ENCODE measurements at places on chromosomes 4 and X.

GRCh38 chrX:40213092-40213491 is 115.3 kb upstream of the BCOR start:
- DNase-seq = no peak

- peak; percentile 70 for DNase-seq
Observed at GRCh38 chr4:15457406-15458201, 12.1 kb upstream of the CC2D2A start.

GRCh38 chrX:108224727-108225621 is 133.4 kb downstream of the ATG4A start:
- DNase-seq = peak; percentile 49

GRCh38 chr4:3432381-3432790 is 9.4 kb upstream of the HGFAC start:
- no peak for DNase-seq

DNA sequence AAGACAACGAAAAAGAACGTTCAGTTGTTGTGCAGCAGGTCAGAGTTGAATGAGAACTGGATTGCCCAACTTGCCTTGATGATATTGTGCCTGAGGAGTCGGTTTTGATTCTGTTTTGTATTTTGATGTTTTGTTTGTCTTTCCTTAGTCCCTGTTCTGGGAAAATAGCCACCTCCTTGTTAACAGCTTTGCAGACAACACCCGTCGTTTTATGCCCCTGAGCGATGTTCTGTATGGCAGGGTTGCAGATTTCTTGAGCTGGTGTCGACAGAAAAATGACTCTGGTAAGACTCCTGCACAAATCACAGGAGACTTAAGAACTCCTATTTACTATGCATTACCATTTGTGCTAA is 4.5 kb downstream of the BST1 start:
- DNase-seq = no peak

DNA sequence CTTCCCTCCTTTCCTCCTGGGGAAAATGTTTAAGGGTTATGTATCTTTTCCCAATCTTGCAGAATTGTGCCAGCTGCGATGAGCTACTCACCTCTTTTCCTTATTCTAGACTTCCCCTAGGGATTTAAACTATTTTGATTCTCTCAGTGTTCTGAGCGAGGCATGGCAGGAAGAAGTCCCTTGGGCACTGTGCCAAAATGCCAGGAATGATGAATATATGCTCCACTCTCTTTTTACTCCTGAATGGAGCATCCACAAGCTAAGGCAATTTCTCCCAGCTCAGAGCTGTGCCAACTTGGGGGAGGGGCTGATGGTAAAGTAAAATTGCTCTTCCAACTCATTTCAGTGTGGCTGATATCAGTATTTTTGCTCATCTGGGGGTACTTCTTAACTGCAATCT is 4.0 kb upstream of the C4orf17 start:
- DNase-seq = no peak

DNA sequence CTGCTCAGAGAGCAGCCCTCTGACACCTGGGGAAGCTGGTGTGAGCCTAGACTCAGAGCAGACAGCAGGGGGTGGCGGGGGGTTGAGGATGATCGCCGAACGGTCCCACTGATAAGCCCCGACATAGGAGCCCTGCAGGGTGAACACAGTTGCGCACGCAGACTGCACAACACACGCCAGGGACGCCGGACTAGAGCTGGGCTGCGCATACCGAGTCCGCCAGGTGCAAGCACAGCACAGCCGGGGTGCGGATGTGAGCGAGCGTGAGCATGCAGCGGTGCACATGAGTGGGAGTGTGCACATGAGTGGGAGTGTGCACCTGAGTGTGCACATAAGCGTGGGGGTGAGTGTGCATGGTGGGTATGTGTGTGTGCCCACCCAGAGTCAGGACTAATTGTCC is 36.7 kb downstream of the FAM53A start:
- no peak for DNase-seq

DNA sequence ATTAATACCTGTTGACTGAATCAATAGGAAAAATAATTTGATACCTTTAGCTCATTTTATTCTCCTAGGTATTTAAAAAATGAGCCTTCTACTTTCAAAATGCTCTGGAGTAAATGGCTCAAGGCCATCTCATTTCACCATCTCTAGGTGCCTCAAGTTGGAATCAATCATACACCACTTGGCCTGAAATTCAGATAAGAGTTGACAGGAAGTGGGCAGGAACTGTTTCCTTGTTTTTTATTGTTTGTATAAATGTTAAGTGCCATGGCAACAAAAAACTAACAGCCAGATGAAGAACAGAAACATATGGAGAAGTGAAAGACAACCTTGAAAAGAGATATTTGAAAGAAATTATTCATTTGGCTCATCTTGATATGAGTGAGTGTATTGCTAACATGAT is 12.4 kb downstream of the LIMCH1 start:
- DNase-seq = no peak

DNA sequence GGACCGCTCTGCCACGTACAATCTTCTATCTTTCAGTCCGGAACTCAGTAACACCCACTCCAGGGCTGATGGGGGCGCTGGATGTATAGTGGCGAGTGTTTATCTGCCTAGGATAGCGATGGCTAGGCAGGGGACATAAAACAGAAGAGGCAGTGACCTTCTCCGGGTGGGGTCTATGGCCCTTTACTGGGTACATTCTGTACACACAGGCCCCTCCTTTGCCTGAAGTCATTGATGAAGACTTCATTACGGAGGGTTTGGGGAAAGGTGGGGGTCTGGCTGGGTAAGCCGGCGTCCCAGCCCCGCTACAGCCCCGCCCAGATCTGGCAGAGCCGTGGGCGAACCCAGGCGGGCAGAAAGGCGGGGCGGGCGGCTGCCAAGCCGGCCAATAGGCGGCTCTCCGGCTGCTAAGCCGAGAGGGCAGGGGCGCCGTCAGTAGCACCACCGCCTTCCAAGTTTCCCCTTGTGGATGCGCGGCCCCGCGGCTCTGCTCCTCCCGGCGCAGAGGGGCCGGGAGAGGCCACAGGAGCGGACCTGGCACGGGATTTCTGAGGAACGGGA is at the start of gene CHST7:
CHST7 (plus strand) TSS at position 435 of the 561 bp plus-strand sequence. CDS start 167 bp downstream, outside the sequence.
- peak; percentile 75 for DNase-seq

- no peak for DNase-seq
Observed at GRCh38 chr4:153440475-153440874, 25.7 kb upstream of the TMEM131L start.

DNA sequence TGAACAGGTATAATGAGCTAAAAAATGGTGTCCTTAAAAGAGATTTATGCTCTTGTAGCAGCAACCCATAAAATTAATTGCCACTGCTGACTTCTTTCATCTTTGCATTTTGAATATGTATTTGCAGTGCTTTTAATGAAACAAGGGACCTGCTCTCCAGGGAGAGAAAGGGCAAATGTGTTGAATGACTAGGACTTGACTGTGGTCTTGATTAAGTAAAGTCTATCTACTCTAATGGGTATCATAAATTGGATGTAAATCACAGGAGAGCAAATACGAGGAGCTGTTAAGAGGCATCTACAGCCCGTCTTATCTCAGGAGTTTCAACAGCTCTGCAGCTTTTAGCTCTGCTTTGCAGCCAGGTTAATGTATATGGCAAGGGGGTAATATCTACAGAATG is 216.4 kb downstream of the PALLD start:
- DNase-seq = no peak

GRCh38 chrX:34687095-34687494 is 30.0 kb upstream of the TMEM47 start:
- DNase-seq = no peak

- DNase-seq = no peak
Observed at GRCh38 chr4:121861426-121861825, 8.8 kb downstream of the BBS7 start.

DNA sequence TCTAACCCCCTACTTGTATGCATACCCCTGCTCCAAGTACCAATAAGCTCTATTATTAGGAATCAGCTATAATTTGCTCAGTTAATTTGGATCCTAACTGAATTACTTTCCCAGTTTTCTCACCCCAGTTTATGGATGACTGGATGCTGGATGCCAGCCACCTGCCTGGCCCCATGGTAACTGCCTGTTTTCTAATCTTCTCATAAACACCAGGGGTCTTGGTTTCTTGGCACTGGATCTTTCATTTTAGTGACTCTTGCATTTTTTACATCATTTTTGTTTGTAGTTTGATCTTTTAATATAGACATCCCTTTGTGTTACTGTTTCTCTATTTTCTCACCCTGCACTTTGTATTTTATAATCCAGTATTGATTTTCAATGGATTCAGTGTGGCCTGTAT is 246.8 kb downstream of the ADGRL3 start:
- no peak for DNase-seq

DNA sequence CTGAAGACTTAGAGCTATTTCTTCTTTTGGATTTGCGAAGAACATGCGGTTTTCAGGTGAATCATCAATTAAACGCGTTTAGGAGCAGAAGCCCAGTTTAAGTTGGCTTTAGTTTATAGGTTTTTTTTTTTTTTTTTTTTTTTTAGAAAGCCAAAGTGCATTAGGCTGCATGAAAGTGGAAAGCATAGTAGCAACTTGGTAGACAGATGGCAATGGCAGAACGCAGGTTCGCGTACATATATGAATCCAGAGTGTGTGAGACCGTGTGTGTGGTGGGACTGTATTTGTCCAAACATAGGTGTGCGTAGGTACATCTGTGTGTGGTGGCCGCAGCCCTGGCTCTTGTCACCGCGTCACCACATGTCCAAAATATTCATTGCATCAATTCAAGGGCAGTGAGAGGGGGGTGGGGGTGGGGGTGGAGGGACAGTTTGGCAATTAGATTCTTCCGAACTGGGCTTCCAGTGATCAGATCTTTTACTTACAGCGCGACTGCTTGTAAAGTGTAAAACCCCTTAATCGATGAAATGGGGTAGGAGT is 901 bp downstream of the JADE1 start:
- DNase-seq = peak; percentile 48

DNA sequence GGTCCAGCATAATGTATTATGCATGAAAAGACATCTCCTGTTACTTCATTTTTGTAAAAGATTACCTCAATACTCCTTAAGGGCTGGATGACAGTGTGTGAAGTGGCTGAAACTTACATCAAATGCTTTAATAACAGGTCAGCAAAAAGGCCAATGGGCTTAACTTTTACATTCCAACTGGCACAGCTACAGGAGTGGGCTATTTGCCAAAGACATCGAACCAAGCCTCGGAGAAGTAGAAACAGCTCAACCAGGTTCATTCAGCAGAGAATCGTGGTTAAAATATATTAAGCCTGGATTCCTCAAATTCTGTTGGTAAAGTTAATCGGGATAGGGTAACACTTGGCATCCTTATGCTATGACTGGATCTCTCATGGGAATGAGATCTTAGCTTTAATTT is 639.7 kb downstream of the TRIML1 start:
- DNase-seq = peak; percentile 1

- no peak for DNase-seq
Observed at GRCh38 chrX:71440401-71440800, 74.2 kb downstream of the TAF1 start.

All from ELR (cell line).